ENCODE measurements at places on chromosomes 11 and 22. TPM values are rescaled to one million over a fixed set of nuclear protein-coding genes. Genes with fewer than 3 reads are reported as not detected.

The MRGPRF gene
- 21.1 TPM for polyA plus RNA-seq

The CASP5 gene
- polyA plus RNA-seq: 0.37 TPM

The IFITM2 gene
- polyA plus RNA-seq: 283 TPM

The POU2AF1 gene
- 2.7 TPM for polyA plus RNA-seq

The BIRC3 gene
- polyA plus RNA-seq: 6.2 TPM

The MTMR2 gene
- polyA plus RNA-seq: 70.7 TPM

The THAP7 gene
- polyA plus RNA-seq: 60.6 TPM

All from testis (tissue), 5 donors.